ENCODE measurements at places on chromosomes 12 and 14.

DNA sequence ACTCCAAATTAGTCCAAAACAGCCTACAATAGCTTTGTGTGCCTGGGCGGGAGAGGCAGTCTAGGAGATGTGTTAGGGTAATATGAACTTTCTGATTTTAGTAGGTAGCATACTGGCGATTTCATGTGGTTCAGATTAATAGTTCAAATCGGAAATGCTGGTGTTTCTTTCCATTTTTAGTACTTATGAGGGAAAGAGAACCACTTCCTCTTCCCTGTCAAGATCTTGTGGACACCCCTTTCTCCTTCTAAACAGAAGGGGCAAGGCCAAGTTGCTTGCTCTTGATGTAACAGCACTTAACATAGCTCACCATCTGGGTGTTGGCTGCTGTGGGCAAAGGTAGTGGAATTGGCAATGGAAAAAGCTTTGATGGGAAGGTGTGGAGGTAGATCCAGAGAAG lies 32.2 kb upstream of the IGF1 start:
- no peak for DNase-seq

DNA sequence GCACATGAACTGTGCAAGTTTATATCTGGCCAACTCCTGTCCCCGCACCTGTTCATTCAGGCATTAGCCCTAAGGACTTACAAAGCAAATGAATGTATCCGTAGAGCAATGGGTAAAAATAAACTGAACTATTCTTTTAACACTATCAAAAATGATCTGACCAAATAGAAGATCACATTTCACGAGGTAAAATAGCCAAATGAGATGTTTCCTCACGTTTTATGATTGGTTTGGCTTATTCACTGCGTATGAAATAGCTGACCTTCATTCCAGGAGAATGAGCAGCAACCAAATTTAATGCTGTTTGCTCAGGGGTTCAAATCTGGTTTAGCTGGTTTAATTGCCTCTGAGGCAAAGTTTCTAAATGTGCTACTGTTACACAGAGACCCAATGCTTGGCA lies 216.0 kb upstream of the EEA1 start:
- DNase-seq: no peak

- DNase-seq: no peak
Observed at GRCh38 chr12:50739611-50740010, 24.3 kb upstream of the ATF1 start.

GRCh38 chr12:121905746-121906145 lies 12.6 kb upstream of the CFAP251 start:
- DNase-seq: no peak

GRCh38 chr12:54948171-54948570 lies 36.4 kb downstream of the TESPA1 start:
- DNase-seq: no peak

- DNase-seq: no peak
Observed at GRCh38 chr12:2239381-2239871, 186.6 kb downstream of the CACNA1C start.

DNA sequence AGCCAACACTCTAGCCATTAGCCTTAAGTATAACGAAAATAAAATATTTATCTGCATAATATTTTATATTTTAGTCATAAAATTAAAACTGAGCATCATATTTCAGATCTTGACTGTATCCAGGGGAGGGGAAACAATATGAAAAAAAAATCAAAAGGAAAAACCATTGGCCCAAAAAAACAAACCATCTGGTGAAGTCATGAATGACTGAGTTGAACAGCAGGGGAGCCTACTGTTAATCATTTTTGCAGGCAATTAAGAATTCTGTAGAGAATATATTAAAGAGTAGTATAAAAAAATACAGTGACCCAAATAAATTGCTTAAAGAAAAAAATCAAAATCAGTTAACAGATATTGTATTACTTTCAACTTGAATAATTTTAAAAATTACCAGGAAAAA lies 224.8 kb downstream of the C12orf50 start:
- DNase-seq: no peak

- DNase-seq: no peak
Observed at GRCh38 chr12:5010151-5010550, 33.5 kb upstream of the KCNA5 start.
